ENCODE measurements at places on chromosomes 7 and 10.

DNA sequence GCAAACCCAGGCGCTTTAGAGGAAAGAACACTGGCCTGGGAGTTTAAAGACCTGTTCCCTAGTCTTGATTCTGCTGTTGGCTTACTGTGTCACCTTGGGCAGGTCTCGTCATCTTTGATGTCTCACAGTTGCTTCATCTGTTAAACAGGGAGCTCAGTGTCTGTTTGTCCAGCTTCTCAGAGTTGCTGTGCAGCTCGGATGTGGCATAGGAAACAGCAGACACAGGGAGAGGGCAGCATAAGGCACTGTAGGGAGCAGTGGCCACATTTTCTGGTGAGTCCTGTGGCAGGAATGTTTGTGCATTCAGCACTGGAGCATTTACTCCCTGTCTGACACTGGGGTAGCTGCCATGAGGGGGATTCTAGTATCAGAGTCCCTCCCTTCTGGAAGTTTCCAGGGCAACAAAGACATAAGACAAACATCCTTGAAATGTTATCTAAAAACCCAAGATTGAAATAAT is 2.0 kb downstream of the REPIN1 start:
- no peak for DNase-seq

DNA sequence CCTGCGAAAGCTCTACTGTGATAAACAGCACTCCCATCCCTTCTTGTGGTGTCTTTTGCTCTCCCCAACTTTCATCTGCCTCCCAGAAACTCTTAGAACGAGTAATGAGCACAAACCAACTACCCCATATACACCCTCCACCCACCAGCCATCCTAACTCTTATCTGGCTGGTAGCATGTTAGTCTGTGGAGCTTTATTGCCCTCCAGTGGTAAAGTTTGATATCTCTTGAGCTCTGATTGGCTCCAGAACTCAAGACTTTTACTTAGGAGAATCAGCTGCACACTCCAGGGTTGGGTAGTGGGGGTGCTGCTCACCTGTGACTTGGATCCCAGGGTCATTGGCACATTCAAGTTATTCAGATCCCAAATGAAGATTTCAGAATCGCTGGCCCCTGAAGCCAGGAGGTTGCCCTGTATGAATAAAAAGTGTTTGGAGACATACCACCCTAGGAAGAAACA is 10.9 kb downstream of the SEC31B start:
- DNase-seq, result no peak

DNA sequence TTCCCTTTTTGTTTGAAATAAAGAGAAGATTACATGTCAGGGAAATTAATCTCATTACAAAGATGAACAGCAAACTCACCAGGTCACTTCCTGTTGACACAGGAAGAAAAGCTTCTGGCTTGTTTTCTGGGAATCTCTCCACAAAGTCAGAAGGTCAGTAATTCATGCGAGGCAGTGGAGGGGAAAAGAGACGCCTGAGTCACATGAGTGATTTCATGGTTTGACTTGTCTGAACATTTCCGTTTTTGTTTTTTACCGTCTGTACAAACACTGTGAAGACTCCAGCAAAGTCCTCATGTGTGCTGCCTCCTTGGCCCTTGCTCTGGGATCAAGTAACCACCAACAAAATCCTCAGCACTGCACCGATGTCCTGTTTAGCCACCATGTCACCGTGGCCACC is 2.5 kb upstream of the HABP2 start:
- DNase-seq, result peak; percentile 82

GRCh38 chr7:30411173-30411572 is 67.4 kb downstream of the NOD1 start:
- DNase-seq, result no peak

- DNase-seq, result no peak
Observed at GRCh38 chr7:146177301-146177700, 60.7 kb downstream of the CNTNAP2 start.

DNA sequence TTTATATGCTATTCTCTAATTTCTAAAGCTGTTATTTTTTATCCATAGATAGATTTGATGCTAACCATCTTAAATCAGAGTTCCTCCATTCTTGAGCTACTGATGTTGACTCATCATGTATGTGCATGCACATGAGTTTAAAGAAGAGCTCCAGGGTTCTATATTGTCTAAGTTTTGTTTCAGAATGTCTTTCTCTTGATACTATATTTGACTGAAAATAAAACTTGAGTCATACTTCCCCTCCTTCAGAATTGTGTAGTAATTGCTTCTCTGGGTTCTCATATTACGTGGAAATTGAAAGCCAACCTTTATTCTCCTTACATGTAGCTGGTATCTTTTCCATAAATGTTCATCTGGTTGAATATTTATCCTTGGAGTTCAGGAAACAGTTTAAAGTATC is 89.4 kb downstream of the LRRTM3 start:
- DNase-seq, result no peak

DNA sequence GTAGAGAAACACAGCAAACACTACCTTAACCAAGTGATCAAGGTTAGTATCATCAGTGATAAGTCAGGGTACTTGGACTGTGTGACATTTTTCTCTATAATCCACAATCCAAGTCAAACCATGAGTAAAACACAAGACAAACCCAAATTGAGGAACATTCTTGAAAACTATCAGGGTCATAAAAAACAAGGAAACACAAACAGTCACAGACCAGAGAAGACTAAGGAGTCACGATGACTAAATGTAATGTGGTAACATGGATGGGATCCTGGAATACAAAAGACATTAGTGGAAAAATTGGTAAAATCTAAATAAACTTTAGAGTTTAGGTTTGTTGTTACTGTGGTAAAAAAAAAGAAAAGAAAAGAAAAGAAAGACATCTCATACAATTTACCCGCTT is 103.8 kb downstream of the ARMH3 start:
- no peak for DNase-seq

GRCh38 chr7:73338321-73338720 is 10.4 kb downstream of the FKBP6 start:
- no peak for DNase-seq

DNA sequence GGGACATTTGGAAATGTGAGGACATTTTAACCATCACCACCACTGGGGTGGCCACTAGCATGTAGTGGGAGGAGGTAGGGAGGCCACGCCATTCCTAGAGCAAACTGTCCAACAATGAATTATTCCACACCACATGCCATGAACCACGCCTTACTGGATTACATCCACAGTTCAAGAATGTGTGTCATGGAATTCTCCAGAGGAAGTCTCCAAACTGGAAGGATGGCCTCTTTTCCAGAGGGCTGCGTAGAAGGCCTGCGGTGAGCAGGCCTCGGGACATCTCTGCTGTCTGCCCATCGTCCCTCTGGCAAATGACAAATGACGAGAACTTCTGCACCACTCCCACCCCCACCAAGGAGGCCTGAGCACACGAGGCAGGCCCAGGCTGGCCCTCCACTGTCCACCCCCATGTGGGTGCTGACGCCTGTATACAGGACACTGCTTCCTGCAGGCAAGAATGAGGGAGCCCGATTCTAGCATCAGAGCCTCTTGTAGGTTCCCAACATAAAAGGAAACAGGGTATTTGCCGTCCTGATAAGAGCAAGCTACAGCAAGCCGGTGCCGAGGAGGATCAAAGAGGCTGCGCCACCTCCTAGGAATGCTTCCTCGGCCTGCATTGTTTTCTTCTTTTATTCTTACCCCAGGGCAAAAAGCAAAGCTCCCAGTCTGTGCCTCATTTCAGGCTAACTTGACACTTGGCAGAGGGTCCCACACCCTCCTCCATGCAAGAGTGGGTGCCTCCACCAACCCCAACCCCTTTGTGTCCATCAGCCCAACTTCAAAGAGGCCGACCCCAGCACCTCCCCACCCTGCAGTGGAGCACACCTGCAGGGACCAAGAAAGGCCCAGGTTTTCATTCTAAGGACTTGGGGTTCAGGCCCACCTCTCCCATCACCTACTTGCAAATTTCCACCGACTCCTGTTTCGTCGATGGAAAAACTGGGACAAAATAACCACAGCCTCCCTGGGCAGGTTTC is 23.9 kb downstream of the TNS3 start:
- DNase-seq, result no peak

GRCh38 chr10:71550628-71551027 is 153.9 kb downstream of the CDH23 start:
- DNase-seq, result no peak

- DNase-seq, result no peak
Observed at GRCh38 chr7:1142051-1142635, 17.9 kb downstream of the ZFAND2A start.

- DNase-seq, result no peak
Observed at GRCh38 chr7:151624246-151624928, 104.7 kb upstream of the RHEB start.

- DNase-seq, result no peak
Observed at GRCh38 chr10:17290226-17290625, 62.2 kb downstream of the VIM start.

GRCh38 chr7:42242381-42242780 is 5.4 kb upstream of the GLI3 start:
- DNase-seq, result no peak

DNA sequence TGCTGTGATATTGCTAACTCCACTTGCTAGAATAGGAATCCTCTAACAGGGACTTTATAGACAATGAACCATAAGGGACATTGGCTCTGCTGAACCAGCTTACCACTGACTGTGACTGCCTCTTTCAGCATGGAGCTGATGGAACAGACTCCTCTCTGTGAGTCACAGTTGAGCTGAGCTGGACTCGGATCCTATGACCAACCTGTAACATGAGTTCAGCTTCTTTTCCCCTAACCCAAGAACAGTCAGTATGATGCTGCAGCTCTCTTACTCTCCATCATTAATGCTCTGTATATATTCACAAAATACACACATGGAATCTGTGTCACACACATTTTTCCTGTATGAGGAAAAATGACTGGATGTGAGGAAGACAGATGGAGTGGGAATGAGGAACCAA is 177.9 kb upstream of the BET1 start:
- no peak for DNase-seq

DNA sequence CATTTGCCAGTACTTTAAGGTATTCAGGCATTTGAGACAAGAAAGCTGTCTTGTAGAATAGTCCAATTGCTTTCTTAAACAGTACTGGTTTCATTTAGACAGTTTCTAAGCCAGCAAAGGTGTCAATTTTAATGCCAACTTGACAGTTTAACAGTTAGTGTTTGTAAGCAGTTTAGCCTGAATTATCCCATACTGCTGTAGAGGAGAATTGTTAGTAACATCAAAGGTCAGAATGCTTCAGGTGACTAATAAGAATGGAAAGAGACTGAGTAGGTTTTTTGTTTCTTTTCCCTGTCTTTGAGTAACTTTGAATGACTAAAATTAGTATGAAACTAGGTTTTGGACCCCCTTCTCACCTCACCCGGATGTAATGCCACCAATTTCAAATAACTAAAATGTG is 29.5 kb upstream of the VDAC2 start:
- DNase-seq, result no peak

DNA sequence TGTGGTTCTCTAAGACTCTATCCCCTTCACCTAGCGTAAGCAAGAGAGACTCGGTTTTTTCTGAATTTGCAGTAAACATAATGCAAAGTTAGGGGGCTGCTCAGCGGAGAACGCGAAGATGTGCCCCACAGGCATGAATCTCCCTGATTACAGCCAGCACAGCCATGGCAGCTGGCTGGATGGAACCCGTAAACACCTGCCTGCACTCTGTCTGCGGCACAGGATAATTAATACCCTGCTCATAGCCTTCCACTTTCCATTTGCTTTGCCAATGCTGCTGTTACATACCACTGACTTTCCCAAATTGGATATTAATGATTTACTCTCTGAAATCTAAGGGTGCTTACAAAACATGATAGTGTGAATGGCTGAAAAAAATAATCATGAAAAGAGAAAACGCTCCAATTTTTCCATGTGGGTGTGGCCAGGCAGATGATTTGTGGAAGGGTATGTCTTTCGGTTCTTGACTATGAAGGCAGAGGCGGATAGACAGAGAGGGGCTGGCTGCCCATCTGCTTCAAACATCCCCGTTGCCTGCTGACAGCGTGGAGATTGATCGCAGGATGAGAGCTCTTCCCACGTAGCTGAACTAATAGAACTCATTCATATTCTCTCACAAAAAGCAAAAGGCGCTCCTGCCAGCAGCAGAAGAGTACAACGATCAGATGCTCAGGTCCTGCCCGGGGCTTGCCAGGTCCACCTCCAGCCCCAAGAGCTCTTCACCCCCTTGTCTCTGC is 193.2 kb upstream of the GHITM start:
- DNase-seq, result no peak

GRCh38 chr10:3281941-3282673 is 109.5 kb upstream of the PITRM1 start:
- no peak for DNase-seq

DNA sequence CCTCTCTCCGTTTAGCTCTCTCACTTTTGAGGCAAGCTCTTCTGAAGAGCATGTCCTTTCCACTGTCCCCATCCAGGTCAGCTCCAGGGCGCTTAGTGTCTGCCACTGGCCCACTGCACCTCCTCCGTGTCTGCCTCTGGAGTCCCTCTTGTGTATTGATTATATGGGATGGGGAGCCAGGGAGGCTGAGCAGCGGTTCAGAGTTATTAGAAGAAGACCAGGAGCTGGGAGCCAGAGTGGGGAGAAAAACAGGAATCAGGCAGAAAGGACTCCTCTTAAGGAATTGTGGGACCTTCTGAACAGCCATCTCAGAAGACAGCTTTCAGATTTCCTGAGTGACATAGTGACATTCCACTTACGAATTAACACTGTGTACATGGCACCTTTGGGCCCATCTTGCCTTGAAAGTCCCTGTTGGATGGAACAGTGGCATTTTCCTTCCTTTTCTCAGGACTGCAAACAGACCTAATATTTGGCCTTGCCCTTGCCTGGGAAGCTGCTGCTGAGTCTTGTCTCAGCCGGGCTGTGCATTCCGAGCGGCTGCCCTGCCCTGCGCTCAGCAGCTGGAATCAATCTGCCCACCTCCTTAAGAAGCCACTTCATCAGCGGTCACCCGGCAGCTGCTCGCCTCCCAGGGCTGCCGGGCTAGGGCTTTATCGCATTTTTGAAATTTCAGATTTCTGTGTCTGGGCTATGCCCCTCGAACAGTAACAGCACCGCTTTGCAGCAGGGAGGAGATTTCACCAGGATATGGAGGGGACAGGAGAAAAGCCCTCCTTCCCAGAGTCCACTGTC is 81.1 kb upstream of the PRKG1 start:
- DNase-seq, result no peak

DNA sequence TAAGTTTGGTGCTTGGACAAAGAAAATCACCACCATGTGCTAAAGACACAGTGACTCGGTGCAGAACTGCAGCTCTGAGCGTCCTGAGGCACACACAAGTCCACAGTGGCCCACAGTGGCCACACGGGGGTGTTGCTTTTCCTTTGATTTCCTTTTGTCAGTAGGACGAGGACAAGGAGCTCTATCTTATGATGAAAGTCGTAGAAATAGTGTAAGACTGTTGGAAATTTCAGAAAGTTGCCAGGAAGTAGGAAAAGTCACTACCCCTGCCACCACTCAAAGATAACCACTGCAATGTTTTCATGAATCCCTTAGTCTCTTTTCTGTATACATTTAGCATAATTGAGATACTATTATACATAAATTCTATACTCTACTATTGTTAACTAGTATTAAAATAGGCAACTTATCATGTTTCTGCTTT is 146.0 kb downstream of the TNS3 start:
- DNase-seq, result peak; percentile 56
